Effector CD4-positive, alpha-beta T cell (primary cell): ENCODE measurements at places on chromosomes 7 and 10.

DNA sequence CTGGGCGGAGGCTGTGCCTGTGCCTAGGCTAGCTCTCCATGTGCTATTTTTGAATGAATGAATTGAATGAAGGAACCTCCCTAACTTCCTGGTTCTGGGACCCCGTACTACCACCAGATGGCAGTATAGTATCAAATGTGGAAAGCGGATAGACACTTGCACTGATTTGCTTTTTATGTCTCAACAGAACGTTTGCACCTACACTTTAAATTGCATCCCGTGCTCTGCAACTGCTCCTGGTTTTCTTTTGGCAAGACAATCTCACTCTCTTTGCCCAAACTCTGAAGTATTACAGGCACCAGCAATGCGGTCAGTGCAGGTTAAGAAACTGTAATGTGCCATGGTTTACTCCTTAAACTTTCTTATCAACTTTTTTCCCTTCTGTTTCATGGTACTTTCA is 6.5 kb downstream of the FZD8 start:
- DNase-seq: peak; percentile 9

DNA sequence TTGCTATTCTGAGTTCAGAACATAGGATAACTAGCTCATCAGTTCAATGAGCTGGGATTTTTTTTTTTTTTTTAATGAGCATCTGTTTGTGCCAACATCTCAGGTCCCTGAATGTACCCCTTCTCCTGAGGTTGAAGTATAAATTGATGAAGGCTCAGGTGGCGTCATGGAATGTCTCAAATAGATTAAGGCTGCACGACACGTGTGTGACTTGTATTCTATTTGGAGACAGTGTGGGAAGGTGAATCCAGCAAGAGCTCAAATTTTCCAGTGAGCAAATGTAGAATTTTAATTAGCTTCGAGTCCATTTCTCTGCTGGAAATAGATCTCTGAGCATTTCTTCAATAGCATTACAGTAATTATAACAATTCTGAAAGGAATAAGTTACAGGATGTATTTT is 37.2 kb upstream of the JCAD start:
- no peak for DNase-seq

DNA sequence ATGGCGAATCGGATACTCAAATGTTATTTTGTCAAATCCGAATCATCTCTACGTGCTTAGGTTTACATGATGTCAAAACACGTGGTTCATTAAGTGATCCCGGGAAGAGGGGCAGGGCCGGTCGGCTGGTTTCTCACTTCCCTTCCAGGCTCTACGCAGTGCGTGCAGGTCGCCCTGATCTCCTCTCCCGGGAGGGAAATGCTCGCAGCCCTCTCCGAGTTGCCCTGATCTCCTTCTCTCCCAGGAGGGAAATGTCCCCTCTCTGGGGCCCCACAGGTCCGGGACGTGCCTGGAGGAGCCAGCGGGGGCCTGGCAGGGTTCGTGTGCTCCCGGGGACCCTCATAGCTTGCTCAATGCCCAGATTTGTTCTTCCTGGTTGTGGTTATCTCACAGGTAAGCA is 202.7 kb downstream of the DNAJB6 start:
- no peak for DNase-seq

DNA sequence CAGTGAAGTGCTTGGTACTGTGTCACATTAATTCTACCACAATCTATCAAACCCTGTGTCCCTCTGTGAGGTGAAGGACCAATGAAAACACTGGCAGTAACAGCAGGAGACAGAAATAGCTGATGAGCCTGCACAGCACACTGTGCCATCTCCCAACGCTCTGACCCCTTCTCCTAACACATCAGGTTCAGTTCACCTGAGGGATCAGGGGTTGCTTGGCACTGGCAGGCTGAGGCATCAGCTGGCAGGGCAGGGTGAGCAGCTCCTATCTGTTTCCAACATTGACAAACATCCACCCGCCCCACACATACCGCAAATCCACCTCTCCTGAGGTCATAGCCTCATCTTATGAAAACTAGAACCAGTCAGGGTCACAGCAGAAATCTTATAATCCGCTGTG is 120.9 kb downstream of the ICA1 start:
- no peak for DNase-seq

DNA sequence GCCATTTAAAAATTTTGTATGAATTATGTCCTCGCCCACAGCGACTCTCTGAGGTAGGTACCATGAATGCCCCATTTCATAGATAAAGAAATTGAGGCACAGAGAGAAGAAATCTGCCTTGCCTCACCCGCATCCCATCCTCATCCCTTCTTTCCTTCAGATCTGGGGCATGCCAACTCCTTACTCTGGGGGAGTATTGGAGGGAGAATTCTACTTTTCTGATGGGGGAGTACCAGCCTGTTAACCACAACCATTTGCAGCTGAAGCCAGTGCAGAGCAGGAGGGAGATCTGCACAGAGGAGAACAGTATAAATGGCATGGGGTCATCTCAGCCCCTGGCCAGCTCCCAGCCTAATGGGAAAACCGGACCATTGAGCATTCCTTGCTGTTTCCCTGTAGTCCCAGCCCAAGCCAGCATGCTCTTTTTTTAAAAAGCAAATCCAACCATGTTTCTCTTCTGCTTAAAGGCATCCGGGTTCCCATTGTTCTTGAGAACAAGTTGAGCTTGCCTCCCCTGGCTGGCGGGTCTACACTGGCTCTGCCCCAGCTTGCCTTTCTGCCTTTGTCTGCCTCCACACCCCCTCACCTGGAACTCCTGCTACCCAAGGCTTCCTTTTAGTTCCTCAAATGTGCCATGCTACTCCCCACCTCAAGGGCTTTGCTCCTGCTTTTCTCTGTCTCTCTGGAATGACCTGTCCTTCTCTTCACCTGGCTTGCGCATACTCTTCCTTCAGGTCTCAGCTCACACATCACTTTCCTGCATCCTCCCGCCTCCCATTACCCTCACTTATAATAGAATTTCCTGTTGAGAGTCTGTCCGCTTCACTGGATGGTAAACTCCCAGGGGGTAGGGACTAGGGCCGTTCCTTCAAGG is 8.8 kb upstream of the ZNF503 start:
- DNase-seq: no peak

- no peak for DNase-seq
These were observed 29.6 kb downstream of the CASP7 start for GRCh38 chr10:113709221-113709838.

- DNase-seq: no peak
These were observed 168.9 kb downstream of the KCND2 start for GRCh38 chr7:120441850-120442249.

DNA sequence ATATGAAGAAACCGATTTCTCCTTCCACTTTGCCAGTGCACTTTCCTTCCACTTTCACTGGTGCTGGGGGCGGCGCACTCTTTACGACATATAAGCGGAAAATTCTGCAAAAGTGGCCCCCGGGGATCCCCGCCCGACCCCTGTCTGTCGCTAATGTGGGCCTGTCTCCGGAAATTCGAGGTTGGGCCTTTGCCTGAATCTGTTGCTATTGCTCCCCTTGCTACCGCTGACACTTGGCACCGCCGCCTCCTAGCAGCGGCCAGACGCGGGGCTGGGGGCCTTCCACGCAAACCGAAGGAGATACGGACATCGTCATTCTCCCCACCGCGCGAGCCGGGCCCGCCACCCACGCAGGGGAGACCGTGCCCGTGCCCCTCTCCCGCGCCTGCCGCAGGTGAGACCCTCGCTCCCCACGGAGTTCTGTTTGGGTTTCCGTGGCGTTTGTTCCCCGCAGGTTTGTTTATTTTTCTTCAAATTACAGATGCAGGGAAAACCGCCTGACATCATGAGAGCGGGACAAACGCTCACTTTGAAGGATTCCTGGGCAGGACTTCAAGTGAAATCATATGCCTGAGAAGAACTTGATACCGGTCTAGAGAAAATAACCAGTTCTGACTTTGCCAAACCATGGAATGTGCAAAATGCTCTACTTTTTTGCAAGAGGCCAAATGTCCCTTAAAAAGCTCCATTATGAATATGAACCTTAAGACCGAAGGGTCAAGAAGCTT is 5.0 kb downstream of the TWIST1 start:
- DNase-seq: no peak

GRCh38 chr7:77727936-77728701 is 31.9 kb downstream of the RSBN1L start:
- DNase-seq: no peak

DNA sequence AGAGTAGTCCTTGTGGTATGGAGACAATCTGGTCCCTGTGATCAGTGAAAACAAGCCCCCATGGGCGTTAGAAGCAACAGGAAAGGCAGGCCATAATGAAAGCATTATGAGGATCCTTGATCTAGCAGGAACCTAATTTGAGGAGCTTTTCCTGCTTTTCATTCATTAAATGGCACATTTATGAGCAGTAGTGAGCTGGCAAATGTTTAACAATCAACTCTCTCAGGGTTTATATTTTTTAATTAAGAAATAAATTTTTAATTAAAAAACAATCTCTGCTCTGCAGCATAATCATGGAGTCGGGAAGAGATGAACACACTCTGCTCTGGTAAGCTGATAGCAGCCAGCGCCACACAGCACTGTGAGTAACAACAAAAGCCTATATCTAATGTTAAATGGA is 11.3 kb upstream of the NEBL start:
- DNase-seq: no peak

GRCh38 chr7:108452707-108453106 is 3.5 kb downstream of the NRCAM start:
- no peak for DNase-seq

- DNase-seq: no peak
These were observed 14.8 kb downstream of the PTPRE start for GRCh38 chr10:127921753-127922145.

- DNase-seq: peak; percentile 8
These were observed 9.2 kb downstream of the SGMS1 start for GRCh38 chr10:50614444-50615137.

DNA sequence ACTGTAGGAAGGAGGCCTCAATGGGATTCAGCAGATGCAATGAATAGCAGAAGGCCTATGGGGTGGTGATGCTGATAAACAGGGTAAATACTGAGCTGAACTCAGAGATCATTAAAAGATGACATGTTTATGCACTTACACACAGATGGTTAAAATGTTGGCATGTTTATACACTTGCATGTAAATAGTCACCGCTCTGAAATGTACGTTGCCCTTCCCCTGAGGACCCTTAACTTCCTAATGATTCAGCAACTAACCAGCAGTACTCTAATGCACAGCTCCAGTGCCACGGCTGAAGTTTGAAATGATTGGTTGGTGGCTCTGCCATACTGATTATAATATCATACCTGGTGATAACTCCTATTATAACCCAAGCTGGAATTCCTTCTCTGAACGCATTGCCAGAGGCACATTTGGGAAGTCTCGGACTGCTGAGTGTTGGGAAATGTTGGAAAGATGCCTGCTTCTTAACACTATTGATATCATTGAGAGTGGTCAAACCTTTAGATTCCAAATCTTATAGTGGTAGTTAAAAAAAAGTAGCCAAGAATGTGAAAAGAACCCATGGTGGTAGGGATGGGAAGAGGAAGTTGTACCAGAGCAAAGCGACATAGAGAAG is 3.7 kb upstream of the CAV1 start:
- DNase-seq: no peak

- no peak for DNase-seq
These were observed 623.6 kb upstream of the FZD8 start for GRCh38 chr10:36265741-36266140.

DNA sequence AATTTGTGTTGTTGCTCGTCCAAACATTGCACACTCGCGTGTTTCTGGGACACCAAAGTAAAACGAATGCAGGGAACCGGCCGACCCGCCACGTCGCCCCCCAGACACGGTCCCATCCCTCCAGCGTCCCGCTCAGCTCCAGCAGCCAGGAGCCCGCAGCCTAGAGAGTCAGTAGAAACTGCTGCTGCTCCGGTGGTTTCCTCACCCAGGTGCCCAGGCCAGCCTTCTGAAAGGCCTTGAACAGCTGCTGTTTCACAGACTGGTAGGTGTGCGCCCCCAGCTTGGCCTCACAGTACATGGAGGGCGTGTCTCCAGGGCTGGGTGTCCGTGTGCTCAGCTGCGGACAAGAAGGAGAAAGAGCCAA is 126.8 kb downstream of the WDR37 start:
- no peak for DNase-seq

DNA sequence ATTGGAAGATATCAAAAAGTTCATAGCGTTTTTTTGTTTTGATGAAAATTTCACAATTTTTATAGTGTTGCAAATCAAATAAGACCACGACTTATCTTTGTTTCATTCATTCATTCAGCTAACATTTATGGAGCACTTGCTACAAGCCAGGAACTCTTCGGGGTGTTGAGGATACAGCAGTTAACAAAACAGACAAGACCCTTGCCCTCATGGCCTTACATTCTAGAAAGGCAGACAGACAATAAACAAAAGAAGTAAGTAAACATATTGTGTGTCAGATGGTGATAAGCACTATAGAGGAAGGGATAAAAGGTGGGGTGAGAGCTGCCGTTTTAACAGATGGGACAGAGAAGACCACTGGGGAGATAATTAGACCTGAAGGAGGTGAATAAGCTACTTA is 41.6 kb upstream of the GSAP start:
- DNase-seq: no peak

GRCh38 chr10:22159979-22160378 is 57.8 kb downstream of the EBLN1 start:
- no peak for DNase-seq

DNA sequence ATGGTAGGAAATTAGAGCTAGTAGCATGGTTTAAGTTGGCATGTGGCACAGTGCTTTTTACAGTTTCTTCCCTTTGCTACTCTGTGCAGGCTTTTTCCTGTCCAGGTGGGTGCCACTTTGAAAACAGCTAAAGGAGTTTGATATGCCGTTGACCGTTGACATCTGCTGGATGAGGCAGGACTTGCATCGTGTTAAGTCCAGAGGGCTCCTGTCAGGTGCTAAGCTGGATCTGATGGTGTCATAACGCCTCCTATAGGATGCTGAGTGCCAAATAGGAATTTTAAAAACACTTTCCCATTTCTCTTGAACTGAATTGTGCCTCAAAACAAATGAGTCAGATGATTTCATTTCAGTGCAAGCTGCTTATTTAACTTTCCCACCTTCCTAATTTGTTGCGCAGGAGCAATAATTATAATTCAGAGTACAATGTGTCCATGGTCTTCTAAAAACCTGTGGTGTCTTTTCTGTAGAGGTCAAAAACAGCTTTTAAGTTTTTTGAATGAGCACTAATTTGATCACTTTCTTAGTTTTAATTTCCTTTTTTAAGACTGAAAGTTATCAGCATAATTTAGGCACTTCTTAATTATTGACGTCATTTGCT is 178.3 kb downstream of the CDCA7L start:
- DNase-seq: no peak
